ENCODE measurements at places on chromosomes 2 and 18.
A peak's percentile ranks its signal among the peaks of the same experiment; 100 is the strongest.

DNA sequence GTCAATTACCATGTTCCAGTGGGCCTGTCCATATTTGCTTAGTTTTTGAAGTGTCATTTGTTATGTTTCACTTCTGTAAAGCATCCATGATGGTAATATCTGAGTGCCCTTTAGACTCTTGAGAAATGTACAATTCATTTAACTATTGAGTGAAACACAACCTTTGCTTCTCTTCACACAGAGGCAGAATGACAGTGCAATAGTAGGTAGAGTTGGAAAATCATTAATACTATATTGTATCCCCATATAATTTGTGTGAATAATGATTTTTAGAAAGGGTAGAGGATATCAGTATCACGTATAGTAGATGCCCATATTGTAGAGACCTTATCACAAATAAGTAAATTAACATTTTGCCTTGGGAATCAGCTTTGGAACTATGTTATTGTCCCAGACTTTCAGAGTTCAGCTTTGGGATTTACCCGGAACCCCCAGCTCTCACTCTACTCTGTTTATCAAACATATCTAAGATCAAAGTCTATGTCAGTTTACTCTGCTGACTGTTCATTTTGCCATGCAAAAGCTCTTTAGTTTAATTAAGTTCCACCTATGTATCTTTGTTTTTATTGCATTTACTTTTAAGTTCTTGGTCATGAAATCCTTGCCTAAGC is 172.7 kb upstream of the NOL4 start:
- DNase-seq, result no peak

- DNase-seq, result no peak
Measured at GRCh38 chr2:239883326-239884050, 141.7 kb downstream of the NDUFA10 start.

GRCh38 chr2:238776003-238776760 is 71.7 kb upstream of the TWIST2 start:
- DNase-seq, result peak; percentile 38

GRCh38 chr18:24983566-24984139 is 368.3 kb downstream of the ZNF521 start:
- DNase-seq, result no peak

GRCh38 chr2:27596627-27597026 is 13.8 kb downstream of the ZNF512 start:
- peak; percentile 5 for DNase-seq

GRCh38 chr2:233831861-233832260 is 22.5 kb downstream of the HJURP start:
- DNase-seq, result no peak

DNA sequence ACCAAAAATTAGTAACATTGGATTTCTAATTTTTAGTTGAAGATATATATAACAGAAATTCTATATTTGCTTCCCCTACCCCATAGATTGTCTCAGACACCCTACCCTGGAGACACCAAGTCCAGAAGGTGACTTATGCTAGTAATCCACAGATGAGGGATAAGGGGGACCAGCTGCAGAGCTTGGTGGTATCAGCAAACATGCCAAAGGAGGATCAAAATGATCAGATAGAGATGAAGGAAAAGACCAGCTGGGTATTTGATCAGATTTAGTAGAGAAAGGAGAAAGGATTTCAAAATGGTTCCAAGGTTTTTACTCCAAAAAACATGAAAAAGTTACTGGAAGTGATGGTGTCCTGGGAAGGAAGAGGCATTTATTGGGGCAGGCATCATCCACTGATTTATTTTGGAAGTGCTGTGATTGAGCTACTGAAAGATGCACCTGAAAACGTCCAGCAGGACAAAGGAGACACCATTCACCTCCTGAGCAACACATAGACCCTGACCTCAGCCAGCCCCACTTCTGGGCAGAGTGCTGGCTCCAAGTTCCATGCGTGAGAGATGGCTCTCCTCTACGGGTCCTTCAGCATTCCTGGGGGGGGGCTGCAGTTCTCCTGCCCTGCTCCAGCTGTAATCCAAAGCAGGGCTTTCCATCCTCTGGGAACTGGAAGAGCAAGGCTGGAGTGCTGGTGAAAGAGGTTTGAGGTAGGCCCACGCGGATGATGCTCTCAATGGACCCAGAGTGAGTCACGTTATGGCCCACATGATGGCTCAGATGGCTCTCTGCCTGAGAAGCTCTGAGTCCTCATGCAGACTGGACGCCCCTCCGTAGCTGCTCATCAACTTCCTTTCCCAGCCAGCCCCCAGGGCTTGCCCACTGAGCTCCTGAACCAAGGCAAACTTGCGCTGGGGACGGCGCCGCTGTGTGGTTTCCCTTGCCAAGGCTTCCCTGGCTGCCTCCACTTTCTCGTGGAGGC is 3.7 kb upstream of the LRRFIP1 start:
- DNase-seq, result no peak

GRCh38 chr2:241534701-241535375 is 23.7 kb upstream of the BOK start:
- no peak for DNase-seq

DNA sequence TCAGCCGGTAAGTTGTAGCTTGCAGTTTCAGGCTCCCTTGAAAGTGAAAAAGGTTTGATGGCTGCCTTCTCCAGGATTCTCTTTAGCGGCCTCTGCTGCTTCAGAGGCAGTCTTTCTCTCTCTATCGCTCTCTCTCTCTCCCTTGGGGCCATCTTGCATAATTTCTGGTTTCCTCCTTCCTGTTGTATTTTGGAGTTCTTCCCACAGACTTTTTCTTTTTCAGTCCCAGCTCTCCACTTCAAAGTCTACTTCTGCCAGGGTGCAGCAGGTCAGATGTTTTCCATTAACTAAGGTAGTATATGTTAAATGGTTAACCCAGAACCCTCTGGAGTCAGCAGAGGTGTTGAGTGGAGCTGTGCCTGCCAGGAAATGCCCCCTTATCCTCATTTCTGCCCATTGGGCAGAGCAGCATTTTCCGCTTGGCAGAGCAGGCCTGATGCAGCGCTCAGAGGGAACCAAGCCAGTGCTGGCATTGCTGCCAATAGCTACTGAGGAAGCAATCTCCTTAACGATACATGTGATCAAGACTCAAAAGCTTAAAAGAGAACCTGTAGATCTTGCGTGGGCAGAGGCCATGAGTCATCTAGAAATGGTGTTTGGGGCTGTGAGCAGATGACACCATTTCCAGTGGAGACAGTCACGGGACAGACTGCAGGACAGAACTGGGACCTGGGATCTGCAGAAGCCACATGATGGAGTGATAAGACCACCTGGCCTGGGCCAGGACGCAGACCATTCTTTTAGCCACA is 20.8 kb downstream of the DBI start:
- DNase-seq, result peak; percentile 96

- no peak for DNase-seq
Measured at GRCh38 chr2:7165736-7166135, 248.5 kb downstream of the RNF144A start.

GRCh38 chr2:219457784-219458369 is 23.2 kb downstream of the SPEG start:
- peak; percentile 58 for DNase-seq

- DNase-seq, result no peak
Measured at GRCh38 chr2:118990757-118991545, 49.0 kb downstream of the MARCO start.

GRCh38 chr2:165905854-165906253 is 47.7 kb downstream of the TTC21B start:
- no peak for DNase-seq

DNA sequence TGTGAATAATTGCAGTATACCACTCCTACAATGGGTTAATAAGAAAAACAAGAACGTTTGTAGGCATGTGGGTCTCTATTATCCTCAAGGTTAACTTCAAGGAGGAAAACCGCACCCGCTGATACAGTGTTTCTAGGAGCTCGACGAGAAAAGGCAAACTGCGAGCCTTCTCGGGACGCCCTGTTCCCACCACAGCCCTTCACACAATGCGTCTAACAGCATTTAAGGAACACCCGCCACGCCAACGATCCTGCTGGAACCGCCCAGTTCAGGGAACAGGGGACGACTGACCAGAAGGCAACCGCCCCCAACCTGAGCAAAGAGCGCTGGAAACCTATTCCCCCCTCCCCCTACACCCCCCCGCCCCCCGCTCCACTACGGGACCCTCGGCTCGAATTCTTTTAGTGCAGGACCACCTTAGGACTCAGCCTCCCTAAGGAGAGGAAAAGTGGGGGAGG is 710 bp upstream of the TMSB10 start:
- DNase-seq, result peak; percentile 83

GRCh38 chr18:79459946-79460480 is 64.3 kb downstream of the NFATC1 start:
- no peak for DNase-seq

GRCh38 chr2:167681234-167682015 is 566.0 kb downstream of the STK39 start:
- DNase-seq, result no peak

- DNase-seq, result no peak
Measured at GRCh38 chr2:23379220-23379695, 5.7 kb upstream of the KLHL29 start.

All from suppressor macrophage treated with lipopolysaccharide for 1 hour (primary cell).